ENCODE measurements at places on chromosomes 16 and 17.

DNA sequence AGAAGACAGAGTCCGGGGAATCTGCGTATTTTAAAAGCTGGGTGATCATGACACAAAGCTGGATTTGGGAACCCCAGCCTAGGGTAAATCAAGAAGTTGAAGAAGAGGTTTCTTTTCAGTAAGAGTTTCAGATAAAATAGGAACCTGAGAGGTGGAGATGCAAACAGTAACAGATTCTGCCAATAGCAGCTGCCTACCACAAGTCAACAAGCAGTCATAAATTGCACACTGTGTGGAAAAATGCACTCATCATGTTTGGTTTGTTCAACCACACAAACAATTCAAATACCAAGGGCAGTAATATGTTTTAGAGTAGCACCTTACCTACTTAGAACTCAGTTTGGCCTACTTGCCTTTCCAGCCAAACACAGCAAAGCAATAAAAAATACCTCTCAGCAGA lies 14.0 kb downstream of the MYO1D start:
- no peak for DNase-seq

- no peak for DNase-seq
These were observed 8.8 kb downstream of the ITGB4 start for GRCh38 chr17:75730065-75730464.

- DNase-seq: no peak
These were observed 5.2 kb downstream of the IL21R start for GRCh38 chr16:27407133-27407532.

DNA sequence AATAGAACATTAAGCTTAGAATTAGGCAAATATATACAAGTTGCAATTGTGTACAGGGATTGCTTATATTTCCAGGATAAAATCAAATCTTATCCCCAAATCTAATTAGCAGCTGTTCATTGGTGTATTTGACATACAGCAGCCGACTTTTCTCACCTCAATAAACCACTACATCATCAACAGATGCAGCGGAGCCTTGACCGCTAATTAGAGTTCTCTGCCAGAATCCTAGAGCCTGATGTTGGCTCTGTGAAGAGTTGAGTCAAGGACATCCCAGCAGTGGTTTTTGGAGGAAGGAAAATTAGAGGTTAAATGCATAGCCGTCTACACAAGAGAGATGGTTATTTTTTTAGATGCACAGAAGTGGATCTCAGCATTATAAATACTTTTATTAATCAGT lies 221.9 kb upstream of the CACNG5 start:
- DNase-seq: no peak

DNA sequence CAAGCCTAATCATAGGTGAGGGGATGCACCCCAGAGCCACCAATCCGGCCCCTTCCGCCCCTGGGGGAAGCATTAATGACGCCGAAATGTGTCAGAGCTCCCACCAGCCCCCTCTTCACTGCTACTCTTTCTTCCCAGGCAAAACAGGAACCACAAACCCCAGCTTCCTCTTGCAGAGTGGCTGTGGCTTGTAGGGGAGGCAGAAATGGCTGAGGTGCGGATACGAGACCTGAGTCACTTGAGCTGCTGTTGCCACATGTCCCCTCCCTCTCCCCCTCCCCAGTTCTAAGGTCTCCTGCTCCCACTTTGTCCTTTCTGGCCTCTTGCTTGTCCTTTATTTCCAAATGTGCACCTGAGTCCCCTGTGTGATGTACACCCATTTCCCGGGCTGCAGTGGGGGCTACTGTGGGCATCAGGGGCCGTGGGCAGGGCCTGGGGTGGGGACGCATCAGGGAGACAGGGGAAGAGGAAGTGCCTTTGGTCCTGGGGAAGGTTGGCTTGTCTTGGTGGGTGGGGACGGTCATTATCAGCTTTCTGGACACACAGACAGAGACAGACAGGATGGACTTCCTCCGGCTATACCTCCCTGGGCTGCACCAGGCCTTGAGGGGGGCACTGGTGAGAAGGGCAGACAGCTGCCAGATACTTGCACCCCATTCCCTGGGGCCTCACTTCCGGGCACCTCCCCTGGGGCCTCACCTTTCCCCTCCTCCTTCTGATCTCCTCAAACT lies at the start of gene APOBR:
Gene APOBR, plus strand, starts transcription at position 523 of the 731 bp plus-strand sequence. Its CDS starts 39 bp downstream, at position 562.
- DNase-seq: no peak

DNA sequence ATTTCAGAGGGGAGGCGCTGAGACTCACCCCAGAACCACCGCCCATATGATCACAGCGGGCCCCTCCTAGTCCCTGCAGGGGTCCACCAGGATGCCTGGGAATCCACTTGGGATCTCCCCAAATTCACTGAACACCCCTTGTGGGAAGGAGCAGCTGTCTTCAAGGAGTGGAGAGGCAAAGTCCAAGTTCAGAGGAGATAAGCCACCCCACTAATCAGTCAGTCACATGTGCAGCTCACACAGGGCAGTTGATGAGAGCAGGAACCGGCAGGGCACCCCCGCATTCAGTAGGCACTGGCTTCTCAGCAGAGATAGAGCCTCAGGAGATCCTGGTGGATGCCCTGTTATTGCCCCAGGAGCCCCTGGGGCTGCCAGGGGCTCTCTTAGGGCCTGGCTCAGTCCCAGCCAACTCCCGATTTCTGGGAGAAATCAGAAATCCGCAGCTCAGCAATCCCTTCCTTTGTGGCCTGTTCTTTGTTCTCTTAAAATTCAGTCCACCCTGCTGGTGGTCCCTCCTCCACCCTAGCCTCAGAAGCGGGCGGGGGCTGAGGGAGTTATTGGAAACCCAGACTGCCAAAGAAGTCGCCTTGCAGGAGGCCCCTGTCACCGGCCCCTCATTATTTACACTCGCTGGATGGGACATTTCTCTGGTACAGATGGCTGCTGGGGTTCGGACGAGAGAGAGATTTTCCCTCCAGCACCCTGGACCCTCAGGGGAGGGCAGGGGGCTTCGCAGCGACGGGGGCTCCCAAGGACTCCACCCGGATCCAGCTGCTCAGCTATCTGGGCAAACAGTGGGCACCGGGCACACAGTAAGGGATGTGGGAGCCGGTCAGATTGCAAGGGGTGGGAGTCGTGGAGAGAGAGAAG lies 1.8 kb downstream of the CDC42EP4 start:
- DNase-seq: no peak

- peak; percentile 87 for DNase-seq
These were observed 9.1 kb downstream of the ZNF668 start for GRCh38 chr16:31064882-31065461.

DNA sequence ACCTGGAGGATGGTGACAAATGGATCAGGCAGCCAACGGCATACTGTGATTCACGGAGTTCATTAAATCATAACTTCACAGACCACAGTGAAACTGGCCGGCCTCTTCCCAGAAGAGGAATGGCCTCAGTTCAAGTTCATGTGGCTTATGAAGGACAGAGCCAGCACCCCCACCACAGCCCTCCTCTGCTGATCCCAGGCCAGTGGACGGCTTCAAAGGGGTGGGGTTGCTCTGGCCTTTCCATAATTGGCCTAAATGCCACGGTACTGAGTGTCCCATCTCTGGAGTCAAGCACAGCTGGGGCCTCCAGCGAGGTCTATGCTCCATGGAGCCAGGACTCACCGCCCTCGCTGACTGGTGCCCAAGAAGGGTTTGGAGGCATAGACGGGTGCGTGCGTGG lies 21.4 kb downstream of the GALNS start:
- no peak for DNase-seq

DNA sequence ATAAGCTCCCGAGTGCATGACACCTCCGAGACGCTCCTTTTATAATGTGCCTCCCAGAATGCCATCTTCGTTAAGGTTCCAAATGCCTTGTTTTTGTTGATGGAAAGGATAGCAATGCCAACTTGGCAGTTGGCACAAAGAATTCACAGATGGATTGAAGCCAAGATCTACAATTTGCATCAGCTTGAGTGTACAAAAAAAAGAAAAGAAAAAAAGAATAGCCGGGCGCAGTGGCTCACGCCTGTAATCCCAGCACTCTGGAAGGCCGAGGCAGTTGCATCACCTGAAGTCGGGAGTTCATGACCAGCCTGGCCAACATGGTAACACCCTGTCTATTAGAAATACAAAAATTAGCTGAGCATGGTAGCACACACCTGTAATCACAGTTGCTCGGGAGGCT lies 7.6 kb downstream of the TBC1D16 start:
- DNase-seq: no peak

GRCh38 chr17:60641126-60641525 lies 36.5 kb upstream of the BCAS3 start:
- DNase-seq: no peak

- peak; percentile 63 for DNase-seq
These were observed 83.3 kb downstream of the HS3ST3A1 start for GRCh38 chr17:13518261-13519000.

DNA sequence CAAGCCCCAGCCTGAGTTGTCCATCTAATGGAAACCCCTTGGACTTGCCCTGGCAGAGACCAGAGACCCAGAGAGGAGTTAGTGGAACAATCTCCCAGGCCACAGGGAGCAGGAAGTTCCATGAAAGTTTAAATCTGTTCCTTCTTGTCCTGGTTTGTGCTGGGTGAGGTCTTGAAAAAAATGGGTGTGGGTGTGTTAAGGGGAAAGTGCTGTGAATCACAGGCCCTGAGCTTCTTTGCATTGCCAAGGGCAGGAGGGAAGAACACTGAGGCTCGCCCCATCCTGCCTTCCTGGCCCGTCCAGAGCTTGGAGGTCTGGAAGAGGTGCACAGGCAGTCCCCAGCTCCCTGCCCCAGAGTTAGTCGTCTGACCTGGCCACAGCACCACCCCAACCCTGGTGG lies 2.3 kb downstream of the ADORA2B start:
- peak; percentile 39 for DNase-seq

- peak; percentile 71 for DNase-seq
These were observed 9.7 kb upstream of the ARL2BP start for GRCh38 chr16:57235128-57236021.

GRCh38 chr16:88069397-88070168 lies 118.3 kb downstream of the BANP start:
- DNase-seq: no peak

- no peak for DNase-seq
These were observed 13.3 kb upstream of the CSNK2A2 start for GRCh38 chr16:58211245-58211644.

DNA sequence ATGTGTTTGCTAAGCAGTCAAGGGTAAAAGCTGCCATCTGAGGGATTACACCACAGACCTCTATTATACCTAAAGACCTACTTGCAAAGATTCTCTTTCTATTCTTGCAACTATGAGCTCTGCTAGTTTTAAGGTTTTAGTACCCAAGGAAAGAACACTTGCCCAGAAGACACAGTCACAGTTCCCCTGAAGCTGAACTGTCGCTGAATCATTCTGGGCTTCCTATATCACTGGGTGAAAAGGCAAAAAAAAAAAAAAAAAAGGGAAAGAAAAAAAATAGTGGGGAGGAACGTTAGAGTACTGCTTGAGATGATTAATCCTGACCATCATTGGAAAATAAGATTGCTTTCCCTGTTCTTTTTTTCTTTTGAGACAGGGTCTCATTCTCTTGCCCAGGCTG lies 37.9 kb downstream of the LYRM1 start:
- DNase-seq: peak; percentile 49

GRCh38 chr16:75997606-75998005 lies 271.3 kb upstream of the CPHXL start:
- DNase-seq: no peak

DNA sequence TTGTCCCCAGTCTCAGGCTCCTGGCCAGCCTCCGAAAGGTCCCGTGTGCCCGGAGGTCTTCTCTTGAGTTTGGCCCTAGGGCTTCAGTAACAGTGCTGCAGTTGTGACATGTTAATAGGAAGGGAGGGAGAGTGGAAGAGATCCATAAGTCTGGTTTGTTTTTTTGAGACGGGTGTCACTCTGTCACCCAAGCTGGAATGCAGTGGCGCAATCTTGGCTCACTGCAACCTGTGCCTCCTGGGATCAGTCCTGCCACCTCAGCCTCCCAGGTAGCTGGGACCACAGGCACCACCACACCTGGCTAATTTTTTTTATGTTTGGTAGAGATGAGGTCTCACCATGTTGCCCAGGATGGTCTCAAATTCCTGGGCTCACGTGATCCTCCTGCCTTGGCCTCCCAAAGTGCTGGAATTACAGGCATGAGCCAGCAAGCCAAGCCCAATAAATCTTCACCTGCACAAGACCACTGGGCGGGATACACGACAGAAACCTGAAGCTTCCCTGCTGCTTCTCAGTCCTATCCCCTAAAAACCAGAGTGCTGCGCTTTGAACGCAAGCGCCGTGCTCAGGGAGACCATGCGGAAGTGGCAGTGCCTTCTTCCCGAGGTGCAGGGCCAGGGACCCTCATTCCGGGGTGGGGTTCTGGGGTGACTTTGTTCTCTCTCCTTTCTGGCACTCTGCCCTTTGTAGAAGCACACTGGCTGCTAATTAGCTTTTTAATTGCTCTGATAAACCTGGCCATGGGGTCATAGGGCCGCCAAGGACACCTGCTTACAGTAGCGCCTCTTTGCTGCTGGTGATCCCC lies 10.9 kb downstream of the TRAF7 start:
- no peak for DNase-seq

DNA sequence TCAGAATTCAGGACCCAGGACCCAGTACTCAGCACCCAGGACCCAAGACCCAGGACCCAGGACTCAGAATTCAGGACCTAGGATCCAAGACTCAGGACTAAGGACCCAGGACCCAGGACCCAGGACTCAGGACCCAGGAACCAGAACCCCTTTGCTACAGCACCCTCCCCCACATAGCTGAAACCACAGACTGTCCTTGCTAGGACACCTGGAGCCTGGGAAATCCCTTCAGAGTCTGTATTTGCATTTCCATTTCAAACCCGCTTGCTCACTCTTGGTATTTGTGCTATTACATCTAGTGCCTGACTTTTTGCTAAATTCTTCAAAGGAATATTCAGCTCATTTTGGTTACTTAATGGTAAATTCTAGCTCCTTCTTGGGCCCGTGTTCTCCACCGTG lies 275.8 kb upstream of the MAF start:
- no peak for DNase-seq

DNA sequence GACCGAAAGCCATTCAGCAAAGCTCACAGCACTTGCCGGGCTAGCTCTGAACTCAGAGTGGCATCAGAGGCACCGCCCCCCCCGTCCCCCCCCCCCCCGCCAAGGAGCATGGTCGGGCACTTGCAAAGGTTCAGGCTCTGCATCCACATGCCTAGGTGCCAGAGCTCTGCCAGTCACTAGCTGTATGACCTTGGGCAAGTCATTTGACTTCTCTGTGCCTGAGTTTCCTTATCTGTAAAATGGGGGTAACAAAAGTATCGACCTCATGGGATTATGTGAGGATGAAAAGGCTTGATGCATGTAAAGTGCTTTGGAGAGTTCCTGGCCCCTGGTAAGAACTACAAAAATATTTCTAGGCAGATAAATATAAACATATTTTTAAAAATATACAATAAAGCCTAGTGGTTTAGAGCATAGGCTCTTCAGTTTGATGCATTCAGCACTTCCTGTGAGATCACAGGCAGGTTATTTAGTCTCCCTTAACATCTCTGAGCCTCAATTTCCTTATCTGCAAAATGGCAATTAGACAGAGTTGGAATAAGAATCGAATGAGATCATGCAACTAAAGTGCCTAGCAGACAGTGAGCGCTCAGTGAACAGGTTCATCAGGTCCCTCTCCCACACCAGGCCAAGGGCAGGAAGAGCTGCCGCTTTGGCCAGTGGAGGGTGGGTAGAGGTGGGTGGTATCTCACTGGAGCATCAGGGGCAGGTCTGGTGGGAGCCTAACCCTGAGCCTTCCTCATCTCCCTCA lies 117.2 kb downstream of the CYLD start:
- DNase-seq: no peak

All from RPMI7951 (cell line).